Right cardiac atrium (tissue), 5 donors: ENCODE measurements at places on chromosomes 1 and 21.

DNA sequence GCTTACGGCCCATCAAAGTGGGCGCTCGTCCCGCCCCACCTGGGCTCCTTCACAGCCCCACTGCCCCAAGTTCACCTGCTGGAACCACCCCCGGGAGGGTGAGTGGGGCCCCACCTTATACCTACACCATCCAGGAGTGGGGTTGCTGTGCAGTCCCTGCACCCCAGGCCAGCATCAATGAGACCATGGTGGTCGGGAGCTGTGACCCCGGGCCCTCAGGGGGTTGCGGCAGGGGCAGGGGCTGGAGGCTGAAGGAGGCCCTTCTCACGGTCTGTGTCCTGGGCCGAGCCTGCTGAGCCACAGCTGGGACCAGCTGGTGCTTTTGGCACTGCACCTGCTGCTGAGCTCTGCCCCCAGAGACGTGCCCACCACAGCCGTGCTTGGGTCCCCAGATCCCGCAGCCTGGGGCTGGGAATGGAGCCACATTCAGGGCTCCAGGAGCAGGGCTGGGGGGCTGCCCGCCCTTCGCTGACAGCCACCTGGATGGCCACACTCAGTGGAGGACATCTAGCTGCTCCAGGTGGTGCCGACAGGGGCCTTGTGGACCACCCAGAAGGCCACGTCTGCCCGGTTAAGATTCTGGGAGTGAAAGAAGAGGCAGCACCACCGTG is 17.4 kb downstream of the ACTRT2 start:
- no peak for DNase-seq

DNA sequence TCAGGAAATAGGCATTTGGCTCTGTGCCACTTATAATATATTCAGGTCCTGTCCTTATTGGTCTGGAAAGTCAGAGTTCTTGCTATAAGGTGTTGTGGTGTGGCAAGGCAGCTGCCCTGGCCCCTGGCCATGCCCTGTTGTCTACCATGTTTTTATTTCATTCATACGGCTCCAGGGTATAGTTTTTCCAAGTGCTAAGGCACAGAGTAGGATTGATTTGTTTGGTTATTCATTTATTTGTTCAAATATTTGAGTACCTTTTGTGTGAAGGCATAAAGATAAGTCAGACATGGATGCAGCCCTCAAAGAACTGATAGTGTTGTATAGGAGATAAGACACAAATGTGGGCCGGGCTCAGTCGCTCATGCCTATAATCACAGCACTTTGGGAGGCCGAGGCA is 10.1 kb downstream of the ZBTB8B start:
- no peak for DNase-seq

GRCh38 chr1:188089461-188089860 is 1260.7 kb downstream of the PLA2G4A start:
- no peak for DNase-seq

- DNase-seq = no peak
Observed at GRCh38 chr21:44401386-44402160, 48.2 kb downstream of the TRPM2 start.

GRCh38 chr1:2414297-2414958 is 2.1 kb upstream of the PEX10 start:
- peak; percentile 90 for DNase-seq
